ENCODE measurements at places on chromosomes 12 and 14.

DNA sequence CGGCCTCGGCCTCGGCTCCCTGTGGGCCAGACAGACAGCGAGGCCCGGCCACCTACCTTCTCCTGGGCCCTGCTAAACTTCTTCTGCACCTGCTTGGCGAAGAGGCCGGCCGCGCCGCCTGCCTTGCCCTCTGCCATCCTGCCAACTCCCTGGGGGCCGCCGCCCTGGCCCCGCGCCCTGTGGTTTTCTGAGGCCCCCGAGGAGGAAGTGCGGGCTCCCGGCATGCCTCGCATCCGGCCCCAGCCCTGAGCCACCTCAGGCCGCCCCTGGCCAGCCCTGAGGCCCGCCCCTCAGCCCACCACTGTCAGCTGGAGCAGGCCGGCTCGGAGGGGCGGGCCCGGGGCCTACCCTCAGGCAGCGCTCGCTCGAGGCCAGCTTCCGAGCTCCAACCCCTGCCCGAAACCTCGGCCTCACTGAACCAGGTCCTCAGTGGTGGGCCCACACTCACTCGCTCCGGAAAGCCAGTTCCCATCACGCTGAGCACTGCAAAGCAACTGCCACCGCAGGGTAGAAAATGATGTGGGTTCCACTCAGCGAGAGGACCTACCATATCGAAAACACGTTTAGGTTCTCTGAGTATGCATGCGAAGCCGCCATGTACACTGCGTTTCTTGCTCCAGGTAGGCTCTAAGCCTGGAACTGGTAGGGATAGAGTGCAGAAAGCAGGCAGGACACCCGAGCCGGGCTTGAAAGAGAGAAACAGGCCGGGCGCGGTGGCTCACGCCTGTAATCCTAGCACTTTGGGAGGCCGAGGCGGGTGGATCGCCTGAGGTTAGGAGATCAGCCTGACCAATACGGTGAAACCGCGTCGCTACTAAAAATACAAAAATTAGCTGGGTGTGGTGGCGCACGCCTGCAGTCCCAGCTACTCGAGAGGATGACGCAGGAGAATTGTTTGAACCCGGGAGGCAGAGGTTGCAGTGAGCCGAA, at the start of gene BIN2:
TSS of gene BIN2 (minus strand) at position 209 of the 930 bp plus-strand sequence. CDS start at position 137, 72 bp downstream.
- no peak for DNase-seq

GRCh38 chr12:31906557-31907301, 52.5 kb upstream of the RESF1 start:
- DNase-seq = no peak

DNA sequence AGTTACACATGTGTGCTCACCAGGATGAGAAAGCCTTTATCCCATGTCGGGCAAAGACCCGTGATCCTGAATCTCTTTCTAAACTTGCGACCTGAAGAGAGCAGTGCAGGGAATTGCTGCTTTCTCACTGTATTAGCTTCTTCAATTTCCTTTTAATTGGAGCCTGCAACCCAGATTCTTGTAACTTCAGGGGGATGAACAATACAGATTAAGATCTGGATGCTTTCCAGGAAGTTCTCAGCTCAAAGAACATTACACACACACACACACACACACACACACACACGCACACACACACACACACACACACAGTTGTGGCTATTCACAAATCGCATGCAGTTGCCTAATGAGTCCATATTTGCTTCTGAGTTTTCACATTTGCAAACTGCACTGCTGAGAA, 268.3 kb downstream of the NPAS3 start:
- DNase-seq = no peak

- no peak for DNase-seq
Observed at GRCh38 chr14:65237941-65238340, 135.6 kb upstream of the MAX start.

- peak; percentile 0 for DNase-seq
Observed at GRCh38 chr14:36973806-36974442, 198.5 kb downstream of the SLC25A21 start.

- no peak for DNase-seq
Observed at GRCh38 chr12:92142251-92142926, 3.3 kb downstream of the BTG1 start.

DNA sequence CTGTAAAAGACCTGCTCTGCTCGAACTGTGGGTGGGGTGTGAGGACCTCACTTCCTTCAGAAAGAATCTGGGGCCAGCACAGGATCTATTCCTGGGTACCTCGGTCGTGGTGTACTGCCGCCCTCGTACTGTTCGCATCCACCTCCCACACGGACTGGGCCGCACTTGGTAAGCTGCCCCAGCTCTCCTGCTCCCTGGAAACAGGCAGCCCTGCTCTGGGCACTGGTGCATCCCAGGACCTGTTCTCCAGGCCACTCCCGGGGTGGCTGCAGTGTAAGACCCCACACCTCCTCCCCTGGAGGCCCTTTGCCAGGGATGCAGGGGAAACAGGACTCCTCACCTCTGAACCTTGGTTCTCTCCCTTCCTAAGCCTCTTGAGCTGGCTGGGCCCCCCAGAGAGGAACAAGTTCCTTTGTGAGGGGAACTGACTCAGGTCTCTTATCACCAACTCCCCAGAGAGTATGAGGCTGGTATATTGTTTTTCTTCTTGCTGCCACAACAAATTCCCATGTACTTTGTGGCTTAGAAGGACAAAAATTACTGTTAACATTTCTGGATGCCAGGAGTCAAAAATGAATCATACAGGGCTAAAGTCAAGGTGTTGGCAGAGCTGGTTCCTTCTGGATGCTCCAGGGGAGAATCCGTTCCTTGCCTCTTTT, 276.5 kb downstream of the NUAK1 start:
- no peak for DNase-seq

GRCh38 chr12:106687672-106688071, 86.8 kb upstream of the RIC8B start:
- DNase-seq = no peak

GRCh38 chr14:69852531-69853321, 26.5 kb upstream of the SMOC1 start:
- no peak for DNase-seq

DNA sequence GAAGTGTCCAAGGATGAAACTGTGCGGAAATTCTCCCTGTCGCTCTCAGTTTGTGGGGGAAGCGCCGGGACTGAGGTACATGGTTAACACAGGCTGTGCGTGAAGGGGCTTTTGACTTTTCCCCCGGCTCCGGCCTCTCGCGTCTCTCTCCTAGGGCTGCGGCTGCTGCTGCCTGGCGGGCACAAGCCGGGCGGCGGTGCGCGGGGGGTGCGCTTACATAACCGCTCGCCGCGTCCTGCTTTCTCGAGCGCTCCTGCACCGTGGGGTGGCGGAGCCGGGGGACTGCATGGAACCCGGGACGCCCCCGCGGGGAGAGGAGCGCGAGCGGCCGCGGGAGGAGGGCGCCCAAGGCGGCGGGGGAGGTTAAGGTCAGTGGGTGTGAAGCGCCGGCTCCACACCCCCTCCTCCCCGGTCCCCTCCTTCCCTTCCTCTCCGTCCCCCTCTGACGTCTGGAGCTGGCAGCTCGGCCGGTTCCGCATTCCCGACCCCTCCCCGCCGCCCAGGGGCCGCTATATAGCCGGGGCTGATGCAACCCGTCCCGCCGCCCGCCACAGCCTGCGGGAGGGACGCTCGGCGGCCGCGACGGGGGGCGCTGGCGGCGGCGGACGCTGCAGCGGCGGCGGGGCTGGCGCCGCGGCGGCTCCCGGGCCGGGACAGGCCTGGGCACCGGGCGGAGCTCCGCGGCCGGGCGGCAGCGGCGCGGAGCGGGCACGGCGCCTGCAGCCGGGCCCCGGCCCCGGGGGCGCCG, at the start of gene JDP2:
TSS of gene JDP2 (plus strand) at position 541 of the 748 bp plus-strand sequence. CDS start 9,899 bp downstream, outside the sequence.
- peak; percentile 31 for DNase-seq

- no peak for DNase-seq
Observed at GRCh38 chr12:111467857-111468241, 62.1 kb downstream of the SH2B3 start.

GRCh38 chr14:104090071-104090748, 4.7 kb downstream of the ASPG start:
- no peak for DNase-seq

GRCh38 chr14:80278293-80279023, 67.2 kb upstream of the DIO2 start:
- peak; percentile 39 for DNase-seq

- no peak for DNase-seq
Observed at GRCh38 chr12:128970110-128970509, 116.8 kb downstream of the GLT1D1 start.

DNA sequence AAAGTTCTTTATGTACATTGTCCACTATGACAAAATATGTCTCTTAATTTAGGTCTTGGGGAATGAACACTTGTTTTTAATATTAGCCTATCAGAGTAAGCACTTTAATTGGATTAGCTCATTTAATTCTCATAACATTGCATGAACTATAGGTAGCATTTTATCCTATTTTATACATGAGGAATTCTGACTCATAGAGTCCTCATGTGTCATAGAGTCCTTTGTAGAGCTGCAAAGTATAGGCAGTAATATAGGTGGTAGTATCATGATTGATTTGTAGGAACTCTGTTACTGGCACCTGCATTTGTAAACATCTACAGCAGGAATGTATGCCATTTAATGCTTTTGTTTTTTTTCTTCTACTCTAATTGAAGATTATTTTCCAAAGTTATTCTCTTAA, 96.0 kb downstream of the GPHN start:
- no peak for DNase-seq
